ENCODE measurements at places on chromosomes 1 and 21. TPM values are rescaled to one million over a fixed set of nuclear protein-coding genes. Genes with fewer than 3 reads are reported as not detected.
A peak's percentile ranks its signal among the peaks of the same experiment; 100 is the strongest.

DNA sequence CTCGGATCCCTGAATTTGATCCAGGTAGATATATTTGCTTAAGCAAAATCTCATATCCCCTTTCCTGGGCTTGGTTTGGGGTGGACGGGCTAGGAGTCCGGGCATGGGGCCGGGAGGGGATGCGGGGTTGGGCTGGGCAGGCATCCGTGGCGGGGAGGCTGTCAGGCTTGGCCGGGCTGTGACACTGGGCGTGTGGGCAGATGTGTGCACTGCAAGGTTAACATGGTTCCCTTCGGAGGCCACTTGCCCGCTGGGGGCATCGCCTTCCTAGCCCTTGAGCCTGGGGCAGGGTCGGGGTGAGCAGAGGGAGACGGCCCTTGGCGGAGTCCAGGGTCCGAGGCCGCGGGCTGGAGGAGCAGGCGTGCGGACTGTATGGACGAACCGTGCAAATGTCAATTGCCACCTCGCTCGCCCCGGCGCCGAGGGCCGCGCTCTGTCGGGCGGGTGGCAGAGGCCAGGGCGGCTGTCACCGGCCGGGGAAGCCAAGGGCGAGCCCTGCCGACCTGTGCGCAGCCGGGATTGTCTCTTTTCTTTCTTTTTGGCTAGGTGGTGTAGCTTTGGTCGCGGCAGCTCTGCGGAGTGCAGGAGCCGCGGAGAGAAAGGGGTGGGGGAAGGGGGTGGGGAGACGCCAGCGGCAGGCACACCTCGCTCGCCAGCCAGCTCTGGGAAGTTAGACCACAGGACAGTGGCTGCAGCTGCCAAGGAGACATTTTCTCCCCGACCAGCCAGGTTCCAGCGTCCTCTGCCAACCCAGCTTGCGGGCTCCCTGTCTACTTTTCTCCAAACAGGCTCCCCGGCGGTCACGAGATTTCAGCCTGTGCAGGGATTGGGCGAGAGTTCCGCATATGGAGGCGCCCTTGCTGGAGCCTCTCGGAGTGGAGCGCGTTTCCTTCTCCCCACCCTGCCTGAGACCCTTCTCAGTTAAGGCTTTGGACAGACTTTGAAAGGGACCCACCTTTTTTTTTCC is 1.3 kb downstream of the RCOR3 start:
- no peaks in the 10 kb centered on the region for H3K27me3 ChIP-seq
- peak overlapping the region; percentile 96 for H3K4me3 ChIP-seq
- H3K36me3 ChIP-seq: peaks cover 20% of the 10 kb centered on the region
- peak; percentile 75 for DNase-seq

DNA sequence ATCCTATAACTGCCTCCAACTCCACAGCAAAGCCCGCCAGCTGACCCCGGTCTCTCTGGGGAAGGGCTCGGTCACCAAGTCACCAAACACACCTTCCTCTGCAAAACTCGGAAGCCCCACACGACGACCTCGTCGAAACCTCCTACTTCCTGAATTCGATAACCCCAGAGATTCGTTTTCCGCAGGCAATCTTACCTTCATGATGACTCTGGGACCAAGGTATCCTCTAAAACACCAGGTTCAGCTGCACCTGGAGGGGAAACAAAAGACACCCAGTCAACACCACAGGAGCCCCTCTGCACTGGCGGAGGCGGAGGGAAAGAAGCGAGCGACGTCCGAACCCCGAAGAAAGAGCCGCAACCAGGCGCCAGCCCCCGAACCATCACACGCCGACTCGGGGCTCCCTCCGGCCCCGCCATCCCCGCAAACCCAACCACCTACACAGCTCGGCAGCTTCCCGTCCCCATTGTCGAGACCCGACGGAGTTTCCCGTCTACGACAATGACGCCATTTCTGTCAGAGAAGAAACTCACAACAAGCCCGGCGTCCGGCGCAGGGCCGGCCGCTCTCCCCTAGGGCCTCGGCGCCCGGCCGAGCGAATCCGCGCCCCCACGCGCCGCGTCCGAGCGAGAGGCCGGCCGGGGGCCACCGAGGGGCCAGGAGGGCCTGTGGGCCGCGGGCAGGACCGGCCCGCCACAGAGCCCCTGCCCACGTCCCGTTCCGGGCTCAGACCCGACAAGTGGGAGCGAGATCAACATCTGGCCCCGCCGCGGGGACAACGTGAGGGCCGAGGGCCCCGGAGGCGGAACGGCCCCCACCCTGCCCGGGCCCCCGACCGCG is 1.0 kb downstream of the ARID4B start:
- peaks cover 26% of the 10 kb centered on the region for H3K4me1 ChIP-seq
- H3K27me3 ChIP-seq: no peaks in the 10 kb centered on the region
- peak overlapping the region; percentile 99 for H3K27ac ChIP-seq
- peak overlapping the region; percentile 96 for H3K4me3 ChIP-seq
- H3K36me3 ChIP-seq: peaks cover 20% of the 10 kb centered on the region
- peak; percentile 70 for DNase-seq

DNA sequence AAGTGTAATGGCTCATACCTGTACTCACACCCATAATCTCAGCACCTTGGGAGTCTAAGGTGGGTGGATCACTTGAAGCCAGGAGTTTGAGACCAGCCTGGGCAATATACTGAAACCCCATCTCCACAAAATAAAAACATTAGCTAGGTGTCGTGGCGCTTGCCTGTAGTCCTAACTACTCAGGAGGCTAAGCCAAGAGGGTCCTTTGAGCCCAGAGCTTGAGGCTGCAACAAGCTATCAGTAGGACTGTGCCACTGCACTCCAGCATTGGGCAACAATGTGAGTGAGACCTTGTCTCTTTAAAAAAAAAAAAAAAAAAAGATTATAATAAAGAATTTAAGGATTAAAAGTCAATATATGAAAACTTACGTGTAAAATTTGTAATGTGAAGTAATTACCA is 11.7 kb downstream of the BPNT1 start:
- H3K27ac ChIP-seq: no peak overlapping the region
- no peak for DNase-seq
- H3K4me1 ChIP-seq: peaks cover 2% of the 10 kb centered on the region
- no peak overlapping the region for H3K4me3 ChIP-seq
- no peaks in the 10 kb centered on the region for H3K27me3 ChIP-seq

DNA sequence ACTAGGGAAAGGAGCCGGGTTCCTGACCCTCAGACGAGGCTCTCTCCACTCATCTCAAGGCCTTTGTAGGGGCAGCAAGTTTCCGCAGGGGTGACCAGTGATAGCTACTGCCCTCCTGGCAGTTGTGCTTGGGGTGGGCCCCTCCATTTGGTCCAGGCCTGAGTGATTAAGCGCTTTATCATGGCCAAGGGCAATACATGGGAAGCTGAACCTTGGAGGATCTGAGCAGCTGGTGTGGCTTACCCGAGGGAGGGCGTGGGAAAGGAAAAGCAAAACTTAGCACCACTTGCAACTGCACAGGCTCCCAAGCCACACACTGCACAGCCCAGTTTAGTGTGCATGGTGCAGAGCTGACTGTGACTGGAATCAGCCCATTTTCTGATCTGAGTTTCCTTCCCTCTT is 47.8 kb downstream of the GADD45A start:
- no peaks in the 10 kb centered on the region for H3K36me3 ChIP-seq
- no peak overlapping the region for H3K27ac ChIP-seq
- peaks cover 5% of the 10 kb centered on the region for H3K27me3 ChIP-seq

DNA sequence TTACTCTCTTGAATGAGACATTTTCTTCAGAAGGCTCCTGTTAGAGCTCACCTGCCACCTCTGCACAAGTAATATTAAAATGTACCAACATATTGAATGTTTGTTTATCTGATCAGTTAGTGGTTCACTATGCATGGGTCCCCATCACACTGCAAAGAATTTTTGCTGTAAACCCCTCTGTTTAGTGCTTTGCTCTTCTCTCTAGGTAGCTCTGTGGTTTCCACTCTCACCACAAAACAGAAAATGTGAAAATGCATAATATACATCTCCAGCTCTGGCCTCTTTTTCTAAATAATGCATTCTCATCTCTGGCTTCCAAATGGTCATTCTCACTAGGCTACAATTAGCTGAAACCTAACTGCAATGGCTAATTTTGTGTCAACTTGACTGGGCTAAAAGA is 176.7 kb downstream of the TRIM33 start:
- H3K27me3 ChIP-seq: no peaks in the 10 kb centered on the region
- DNase-seq: no peak
- H3K36me3 ChIP-seq: peaks cover 3% of the 10 kb centered on the region

GRCh38 chr1:245380790-245381535 is 226.2 kb downstream of the KIF26B start:
- no peaks in the 10 kb centered on the region for H3K36me3 ChIP-seq
- no peak overlapping the region for H3K4me3 ChIP-seq
- peaks cover 21% of the 10 kb centered on the region for H3K4me1 ChIP-seq
- DNase-seq: no peak
- no peak overlapping the region for H3K27ac ChIP-seq

DNA sequence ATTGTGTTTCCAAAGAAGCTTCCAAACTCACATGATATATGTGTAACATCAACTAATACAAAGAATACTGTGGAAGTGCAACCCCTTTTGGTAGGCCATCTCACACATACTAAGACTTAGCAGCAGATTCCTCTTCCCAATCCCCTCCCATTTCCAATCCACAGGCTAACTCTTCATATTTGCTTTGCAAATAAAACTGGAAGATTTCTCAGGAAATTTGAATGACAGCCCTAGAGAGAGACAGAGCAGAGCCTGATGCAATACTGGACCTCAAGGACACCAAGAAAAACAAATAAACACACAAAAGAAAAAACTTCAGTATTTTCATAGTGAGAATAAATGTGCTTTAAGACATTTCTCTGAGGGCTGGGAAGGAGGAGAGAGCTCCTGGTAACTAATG is 190.2 kb upstream of the BRINP3 start:
- H3K36me3 ChIP-seq: no peaks in the 10 kb centered on the region
- no peak for DNase-seq
- H3K27ac ChIP-seq: no peak overlapping the region

DNA sequence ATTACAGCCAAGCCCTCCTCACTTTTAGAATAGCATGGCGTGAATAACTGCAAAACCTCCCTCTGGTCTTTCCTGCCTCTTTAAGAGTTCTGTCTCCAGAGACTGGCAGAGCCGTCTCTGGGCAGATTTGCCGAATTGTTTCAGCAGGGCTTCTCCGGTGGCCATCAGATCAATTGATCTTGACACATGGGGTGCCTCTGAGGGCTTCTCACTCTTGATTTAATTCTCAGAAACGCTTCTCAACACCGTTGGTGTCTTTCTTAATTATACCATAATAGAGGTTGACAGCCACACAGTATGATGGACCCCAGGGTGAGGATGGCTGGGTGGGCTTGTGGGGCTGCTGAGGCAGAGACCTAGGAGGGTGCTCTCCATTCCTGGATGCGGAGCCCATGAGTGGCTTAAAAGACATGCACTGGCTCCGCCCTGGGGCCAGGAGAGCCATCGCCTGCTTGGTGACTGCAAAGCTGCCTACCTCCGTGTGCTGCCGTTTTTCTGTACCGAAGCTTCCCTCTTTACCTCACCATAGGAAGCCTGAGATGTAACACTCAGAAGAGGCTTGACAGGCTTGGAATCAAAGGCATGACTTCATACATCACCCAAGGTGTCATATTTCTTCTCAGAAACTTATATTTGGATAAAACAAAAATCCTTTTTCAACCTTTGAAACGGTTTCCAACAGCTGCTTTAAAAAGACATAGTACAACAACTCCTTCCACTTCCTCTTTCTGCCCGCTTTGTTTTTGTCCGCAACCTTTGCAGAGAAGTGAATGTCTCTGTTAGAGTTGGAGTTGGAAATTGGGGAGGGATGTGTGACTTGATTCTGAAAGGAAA is 82.9 kb downstream of the GALNT2 start:
- no peak for DNase-seq
- no peaks in the 10 kb centered on the region for H3K27me3 ChIP-seq
- H3K27ac ChIP-seq: peak overlapping the region; percentile 52
- H3K4me1 ChIP-seq: peaks cover 26% of the 10 kb centered on the region

The MAP10 gene
- 4.5 TPM for total RNA-seq

The C1QA gene
- 0.88 TPM for total RNA-seq

The DIP2A gene
- total RNA-seq: 78.7 TPM

The NBPF1 gene
- 11.3 TPM for total RNA-seq

The PADI1 gene
- total RNA-seq: not detected

The HENMT1 gene
- 33.0 TPM for total RNA-seq

The SYDE2 gene
- 4.6 TPM for total RNA-seq

The FCGR1A gene
- total RNA-seq: 1.2 TPM

The RAB42 gene
- 0.50 TPM for total RNA-seq

The PDZK1IP1 gene
- not detected for total RNA-seq

The NBPF4 gene
- total RNA-seq: 0.20 TPM

The IFI16 gene
- total RNA-seq: 300 TPM

The RBBP5 gene
- total RNA-seq: 22.3 TPM

The KCNK1 gene
- not detected for total RNA-seq

All from activated naive CD8-positive, alpha-beta T cell treated with anti-CD3 and anti-CD28 coated beads, Interleukin-2, amount 10 ng/mL, durations not matched to agents 7 days and 5 days (primary cell).